ENCODE measurements at places on chromosomes 7 and 10.

DNA sequence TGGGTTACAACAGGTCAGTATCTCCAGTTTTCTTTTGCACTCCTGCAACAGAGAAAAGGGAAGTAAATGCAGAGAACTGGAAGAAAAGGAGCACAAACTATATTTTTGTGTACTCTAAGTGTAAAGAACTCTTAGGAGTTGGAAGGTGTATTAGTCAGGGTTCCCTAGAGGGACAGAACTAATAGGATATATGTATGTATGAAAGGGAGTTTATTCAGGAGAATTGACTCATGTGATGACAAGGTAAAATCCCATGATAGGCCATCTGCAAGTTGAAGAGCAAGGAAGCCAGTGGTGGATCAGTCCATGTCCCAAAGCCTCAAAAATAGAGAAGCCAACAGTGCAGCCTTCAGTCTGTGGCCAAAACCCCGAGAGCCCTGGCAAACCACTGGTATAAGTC is 22.6 kb upstream of the RAB18 start:
- no peak for DNase-seq

GRCh38 chr7:130107949-130108674 is 37.8 kb downstream of the KLHDC10 start:
- DNase-seq = no peak

- DNase-seq = no peak
Observed at GRCh38 chr7:4642468-4643203, 39.5 kb upstream of the FOXK1 start.

DNA sequence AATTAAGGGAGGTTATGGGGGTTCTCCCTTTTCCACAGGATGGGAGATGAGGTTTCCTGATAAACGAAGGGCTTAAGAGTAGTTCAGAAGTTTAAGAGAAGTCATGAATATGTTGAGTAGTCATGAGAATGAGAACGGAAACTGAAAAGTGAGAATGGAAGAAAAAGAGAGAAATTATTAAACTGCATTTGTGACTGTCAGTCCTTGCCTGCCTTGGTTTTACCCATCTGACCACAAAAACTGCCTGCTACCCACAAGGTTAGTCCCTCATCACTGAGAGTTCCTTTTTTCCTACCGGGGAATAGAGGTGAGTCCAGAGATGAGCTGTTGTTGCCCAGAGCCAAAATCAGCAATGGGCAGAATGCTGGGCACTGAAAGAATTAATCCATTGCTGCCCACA is 174.1 kb upstream of the BET1 start:
- no peak for DNase-seq

DNA sequence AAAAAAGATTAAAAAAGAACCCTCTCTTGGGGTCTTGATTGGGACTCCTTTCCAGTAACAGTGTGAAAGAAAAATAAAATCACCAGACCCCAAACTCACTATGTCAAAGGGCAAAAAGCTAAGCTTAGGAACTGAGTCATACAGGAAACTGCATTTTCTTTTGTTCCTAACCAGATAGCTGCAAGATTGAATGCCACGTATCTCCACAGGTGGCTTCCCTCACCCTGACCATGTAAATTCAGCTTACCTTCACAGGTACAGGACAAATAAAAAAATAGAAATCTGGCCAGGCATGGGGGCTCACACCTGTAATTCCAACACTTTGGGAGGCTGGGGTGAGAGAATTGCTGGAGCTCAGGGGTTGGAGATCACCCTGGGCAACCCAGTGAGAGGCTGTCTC is 32.5 kb upstream of the EIF4H start:
- DNase-seq = no peak

- no peak for DNase-seq
Observed at GRCh38 chr10:75588031-75588430, 156.6 kb downstream of the LRMDA start.

- DNase-seq = no peak
Observed at GRCh38 chr7:142025896-142026295, 30.2 kb downstream of the MGAM start.

DNA sequence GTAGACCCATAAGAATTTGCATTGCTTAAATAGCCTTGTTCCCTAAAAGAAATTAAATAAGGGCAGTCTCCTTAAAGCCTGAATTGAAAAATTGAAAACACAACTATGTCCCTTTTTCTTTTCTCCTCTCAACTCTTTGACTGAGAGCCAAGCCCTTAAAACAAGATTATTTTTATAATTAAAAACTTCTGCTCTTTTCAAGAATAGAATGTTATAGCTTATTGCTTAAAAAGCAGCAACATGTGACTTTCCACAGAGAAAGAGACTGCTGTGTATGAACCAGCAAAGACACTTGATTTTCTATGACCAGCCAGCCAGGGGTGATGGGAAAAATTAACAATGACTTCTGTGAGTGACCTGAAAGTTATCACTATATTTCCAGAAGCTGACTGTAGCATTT is 295.2 kb upstream of the CELF2 start:
- DNase-seq = no peak

GRCh38 chr10:79144351-79145173 is 75.8 kb downstream of the ZMIZ1 start:
- no peak for DNase-seq

DNA sequence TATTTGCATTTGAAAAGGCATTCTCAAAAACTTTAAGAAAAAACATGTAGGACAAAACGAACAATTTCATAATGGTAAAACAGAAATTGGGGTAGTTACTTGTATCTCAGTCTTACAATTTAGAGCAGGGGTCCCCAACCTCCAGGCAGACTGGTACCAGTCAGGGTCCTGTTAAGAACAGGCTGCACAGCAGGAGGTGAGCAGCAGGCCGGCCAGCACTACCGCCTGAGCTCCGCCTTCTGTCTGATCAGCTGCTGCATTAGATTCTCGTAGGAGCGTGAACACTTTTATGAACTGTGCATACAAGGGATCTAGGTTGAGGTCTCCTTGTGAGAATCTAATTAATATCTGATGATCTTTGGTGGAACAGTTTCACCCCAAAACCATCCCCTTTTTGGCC is 77.3 kb downstream of the SEMA3A start:
- no peak for DNase-seq

- no peak for DNase-seq
Observed at GRCh38 chr10:420154-421121, 269.0 kb downstream of the DIP2C start.

GRCh38 chr10:46240684-46241565 is 45.9 kb upstream of the ANTXRL start:
- DNase-seq = no peak

DNA sequence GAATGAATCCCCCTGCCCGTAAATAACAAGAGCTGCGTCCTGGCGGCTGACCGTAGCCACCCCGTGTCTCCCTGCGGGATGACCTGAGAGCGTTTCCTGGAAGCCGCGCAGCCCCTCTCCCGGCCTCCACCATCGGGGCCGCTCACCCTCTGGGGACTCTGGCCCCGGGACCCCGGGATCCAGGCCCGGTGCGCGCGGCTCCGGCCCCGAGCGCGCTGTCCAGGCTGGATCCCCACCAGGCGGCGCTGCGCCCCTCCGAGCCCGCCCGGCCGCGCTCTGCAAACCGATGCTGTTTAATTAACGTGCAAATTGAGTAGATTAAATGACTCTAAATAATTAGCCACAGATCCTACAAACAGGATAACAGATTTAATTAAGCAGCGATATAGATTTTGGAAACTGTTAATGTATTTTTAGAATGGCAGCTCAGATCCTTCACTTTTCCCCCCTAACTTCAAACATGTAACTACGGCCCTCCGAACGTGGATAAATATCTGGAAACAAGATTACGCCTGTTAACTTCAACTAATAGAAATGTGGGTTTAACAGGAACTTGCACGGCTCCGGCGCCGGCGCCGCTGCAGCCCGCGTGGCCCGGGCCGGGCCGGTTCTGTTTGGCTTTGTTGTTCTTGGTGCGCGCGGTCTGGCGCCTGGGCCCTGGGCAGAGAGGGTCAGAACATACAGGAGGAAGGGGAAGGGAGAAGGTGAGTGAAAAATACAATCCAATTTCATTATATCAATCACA is 7.1 kb upstream of the UNCX start:
- peak; percentile 22 for DNase-seq

- no peak for DNase-seq
Observed at GRCh38 chr7:130286881-130287280, 6.1 kb upstream of the CPA4 start.

DNA sequence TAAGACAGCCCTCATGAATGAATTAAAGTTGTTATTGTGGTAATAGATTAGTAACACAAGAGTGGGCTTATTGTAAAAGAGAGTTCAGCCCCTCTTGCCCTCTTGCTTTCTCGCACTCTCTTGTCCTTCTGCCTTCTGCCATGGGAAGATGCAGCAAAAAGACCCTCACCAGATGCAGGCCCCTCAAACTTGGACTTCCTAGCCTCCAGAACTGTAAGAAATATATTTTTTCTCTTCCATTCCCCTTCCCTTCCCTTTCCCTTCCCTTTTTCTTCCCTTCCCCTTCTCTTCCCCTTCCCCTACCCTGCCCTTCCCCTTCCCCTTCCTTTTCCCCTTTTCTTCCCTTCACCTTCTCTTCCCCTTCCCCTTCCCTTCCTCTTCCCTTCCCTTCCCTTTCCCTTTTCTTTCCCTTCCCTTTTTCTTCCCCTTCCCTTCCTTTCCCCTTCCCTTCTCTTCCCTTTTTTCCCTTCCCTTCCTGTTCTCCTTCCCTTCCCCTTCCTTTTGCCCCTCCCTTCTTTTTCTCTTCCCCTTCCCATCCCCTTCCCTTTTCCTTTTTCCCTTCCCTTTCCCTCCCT is 55.6 kb upstream of the TMEM248 start:
- no peak for DNase-seq

DNA sequence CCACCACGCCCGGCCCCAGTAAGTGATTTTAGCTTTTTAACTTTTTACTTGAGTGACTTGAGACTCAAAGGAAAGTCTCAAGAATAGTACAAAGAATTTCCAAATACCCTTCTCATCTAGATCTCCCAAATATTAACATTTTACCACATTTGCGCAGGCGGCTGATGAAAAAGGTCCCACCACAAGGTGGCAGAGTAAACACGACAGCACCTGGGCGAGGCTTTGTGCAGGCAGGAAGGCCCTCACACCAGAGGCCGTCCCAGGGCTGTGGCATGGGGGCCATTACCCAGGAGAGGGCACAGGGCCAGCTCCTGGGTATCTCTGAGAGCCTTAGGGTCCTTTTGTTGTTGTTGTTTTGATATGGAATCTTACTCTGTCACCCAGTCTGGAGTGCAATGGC is 50.0 kb upstream of the WIPI2 start:
- DNase-seq = no peak

- no peak for DNase-seq
Observed at GRCh38 chr7:157540020-157540419, 203.2 kb downstream of the DNAJB6 start.

DNA sequence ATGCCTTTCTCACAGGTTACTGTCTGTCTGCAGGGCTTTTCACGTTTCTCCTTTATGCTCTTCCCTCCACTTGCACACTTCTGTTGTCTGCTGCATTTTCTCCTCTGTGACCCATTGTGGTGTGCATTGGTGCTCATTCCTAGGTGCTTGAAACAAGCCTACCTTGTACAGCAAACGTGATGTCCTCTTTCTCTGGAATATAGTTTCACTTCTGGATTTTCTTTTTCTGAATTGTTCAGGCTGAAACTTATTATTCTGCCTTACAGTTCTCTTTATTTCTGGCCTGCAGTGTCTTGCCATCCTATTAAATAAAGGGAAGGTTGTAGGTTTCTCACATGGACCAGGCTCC is 128.8 kb upstream of the SAMD8 start:
- no peak for DNase-seq

DNA sequence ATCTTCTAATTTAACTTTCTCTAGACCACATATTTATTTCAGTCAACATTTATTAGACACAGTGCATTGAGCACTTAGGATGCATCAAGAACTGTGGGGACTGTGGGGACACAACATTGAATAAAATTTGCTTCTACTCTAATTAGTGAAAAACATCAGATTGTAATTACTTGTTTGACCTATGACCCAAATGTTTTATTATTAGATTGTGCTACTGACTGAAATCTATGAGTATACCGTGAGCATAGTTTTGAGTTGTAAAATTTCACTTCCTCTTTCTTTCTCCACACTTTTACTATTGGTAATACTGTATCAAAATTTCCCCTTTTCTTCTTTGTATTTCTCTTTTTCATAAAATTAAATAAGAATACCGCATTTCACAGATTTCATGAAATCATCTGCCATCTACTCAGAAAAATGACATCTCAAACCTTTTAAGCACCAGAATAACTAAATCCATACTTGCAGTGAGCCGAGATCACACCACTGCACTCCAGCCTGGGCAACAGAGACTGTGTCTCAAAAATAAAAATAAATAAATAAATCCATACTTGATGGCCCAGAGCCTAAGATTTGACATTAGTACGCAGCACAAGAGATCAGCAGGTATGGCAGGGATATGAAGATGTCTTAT is 25.4 kb upstream of the INPP5F start:
- DNase-seq = no peak

DNA sequence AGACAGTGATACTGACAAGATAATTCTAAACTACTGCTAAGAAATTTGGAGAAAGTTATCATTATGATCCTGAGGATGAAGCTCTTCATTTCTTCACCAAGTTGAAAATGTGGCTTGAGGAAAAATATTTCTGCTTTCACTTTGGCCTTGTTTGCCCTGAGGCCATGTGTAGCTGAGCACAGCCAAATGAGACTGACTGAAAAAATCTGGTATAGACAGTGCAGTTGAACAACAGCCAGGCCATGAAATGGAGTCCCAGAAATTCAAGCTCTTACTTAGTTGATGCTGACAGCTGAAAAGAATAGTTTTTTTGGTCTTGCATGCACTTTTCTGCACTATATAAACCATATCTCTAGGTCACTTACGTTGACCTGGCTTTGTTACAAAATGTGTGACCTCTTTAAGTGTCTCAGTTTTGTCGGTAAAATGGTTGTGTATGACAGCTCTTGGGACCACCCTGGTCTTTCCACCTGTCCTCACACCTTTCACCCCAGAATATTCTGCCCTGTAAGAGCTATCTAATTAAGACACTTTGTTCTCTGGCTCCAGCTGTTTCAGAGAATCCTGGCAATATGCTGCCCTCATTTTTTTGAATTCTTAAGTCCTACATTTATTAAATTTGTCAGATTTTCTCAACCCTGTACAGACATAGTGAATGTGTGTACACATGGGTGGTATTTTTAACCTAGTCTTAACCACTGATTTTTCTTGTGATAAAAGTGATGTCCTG is 91.3 kb downstream of the CD36 start:
- DNase-seq = no peak

- no peak for DNase-seq
Observed at GRCh38 chr7:148419856-148420832, 170.4 kb upstream of the C7orf33 start.

DNA sequence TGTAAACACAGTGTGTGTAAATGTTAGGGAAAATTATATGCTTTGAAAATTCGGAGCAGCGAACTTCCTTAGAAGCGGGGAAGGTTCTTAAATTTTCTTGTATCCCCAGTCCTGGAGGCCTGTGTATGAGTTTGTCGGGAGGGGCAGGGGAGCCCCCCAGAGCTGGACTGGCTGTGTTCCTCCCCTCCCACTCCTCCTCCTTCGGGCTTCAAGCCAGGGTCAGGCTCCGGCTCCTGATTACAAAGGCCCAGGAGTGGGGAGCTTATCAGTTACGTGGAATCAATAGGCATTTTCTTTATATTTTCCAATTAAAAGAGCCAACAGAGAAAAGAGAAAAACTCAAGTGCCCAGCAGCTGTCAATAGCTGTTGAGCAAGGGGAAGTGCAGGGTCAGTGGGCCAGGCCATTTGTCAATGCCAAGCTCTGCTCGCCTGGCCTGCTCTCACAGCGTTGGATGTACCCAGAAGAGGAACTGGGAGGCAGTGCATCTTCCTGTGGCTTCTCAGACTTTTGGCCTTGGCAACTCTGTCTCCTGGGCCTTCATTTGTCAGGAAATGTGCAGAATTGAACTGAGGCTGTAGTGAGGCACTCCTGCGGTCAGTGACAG is 156.9 kb upstream of the PCBD1 start:
- DNase-seq = no peak

- no peak for DNase-seq
Observed at GRCh38 chr7:157235357-157236333, 96.9 kb downstream of the UBE3C start.
